ENCODE measurements at places on chromosomes 1 and 21. TPM values are rescaled to one million over a fixed set of nuclear protein-coding genes. Genes with fewer than 3 reads are reported as not detected.

Gene KRTAP19-3
- total RNA-seq = not detected

Gene RSPH1
- 1.4 TPM for total RNA-seq

Gene SLAMF9
- total RNA-seq = not detected

Gene UBQLN4
- total RNA-seq = 30.0 TPM

Gene TTC39A
- 6.8 TPM for total RNA-seq

Gene SH3BGR
- total RNA-seq = 18.9 TPM

Gene RPTN
- total RNA-seq = 0.65 TPM

Gene SLC25A33
- total RNA-seq = 6.9 TPM
